Renal pelvis (tissue), 12 donors: ENCODE measurements at places on chromosomes 3 and 15. TPM values are rescaled to one million over a fixed set of nuclear protein-coding genes. Genes with fewer than 3 reads are reported as not detected.

The CPNE9 gene
- 0.10 TPM for polyA plus RNA-seq

The ADAMTSL3 gene
- polyA plus RNA-seq, result 2.4 TPM

The PEX5L gene
- polyA plus RNA-seq, result 0.52 TPM

The CCDC14 gene
- polyA plus RNA-seq, result 138 TPM

The STAB1 gene
- polyA plus RNA-seq, result 40.7 TPM

The DUOXA2 gene
- not detected for polyA plus RNA-seq

The ZDHHC23 gene
- polyA plus RNA-seq, result 9.0 TPM

The LNP1 gene
- 6.7 TPM for polyA plus RNA-seq

The CPLX3 gene
- polyA plus RNA-seq, result not detected

The STT3B gene
- 172 TPM for polyA plus RNA-seq

The CCR8 gene
- not detected for polyA plus RNA-seq

The ZBTB20 gene
- 6.3 TPM for polyA plus RNA-seq

The SACM1L gene
- polyA plus RNA-seq, result 73.7 TPM

The DUOX2 gene
- 0.07 TPM for polyA plus RNA-seq

The UBR1 gene
- polyA plus RNA-seq, result 26.4 TPM

The MAP6D1 gene
- 1.6 TPM for polyA plus RNA-seq

The NCBP2 gene
- polyA plus RNA-seq, result 86.8 TPM

The POLQ gene
- polyA plus RNA-seq, result 7.6 TPM

The VEPH1 gene
- polyA plus RNA-seq, result 46.2 TPM

The GOLGA6L4 gene
- polyA plus RNA-seq, result 10.1 TPM

The ISL2 gene
- not detected for polyA plus RNA-seq

The IL17RD gene
- 50.0 TPM for polyA plus RNA-seq

The RAB6B gene
- polyA plus RNA-seq, result 18.4 TPM

The INKA1 gene
- polyA plus RNA-seq, result 17.2 TPM

The PLA2G4E gene
- polyA plus RNA-seq, result 0.04 TPM

The TEX55 gene
- polyA plus RNA-seq, result not detected

The SHC4 gene
- 2.4 TPM for polyA plus RNA-seq

The NANOGP8 gene
- 0.69 TPM for polyA plus RNA-seq

The SERINC4 gene
- not detected for polyA plus RNA-seq

The HRG gene
- polyA plus RNA-seq, result 2.4 TPM

The NEDD4 gene
- 13.1 TPM for polyA plus RNA-seq

The PRSS50 gene
- 3.8 TPM for polyA plus RNA-seq

The EIF3J gene
- polyA plus RNA-seq, result 109 TPM

The PLXND1 gene
- polyA plus RNA-seq, result 135 TPM

The GOLGA6L6 gene
- 0.05 TPM for polyA plus RNA-seq

The SEMA6D gene
- polyA plus RNA-seq, result 31.1 TPM

The SPATA12 gene
- polyA plus RNA-seq, result not detected

The ARHGAP31 gene
- polyA plus RNA-seq, result 12.7 TPM

The CAMP gene
- polyA plus RNA-seq, result 0.62 TPM

The ZDHHC19 gene
- polyA plus RNA-seq, result 0.40 TPM

The RAD54L2 gene
- polyA plus RNA-seq, result 17.7 TPM

The GAP43 gene
- 0.60 TPM for polyA plus RNA-seq

The UROC1 gene
- 0.13 TPM for polyA plus RNA-seq

The GRK7 gene
- 0.13 TPM for polyA plus RNA-seq

The CACNA2D2 gene
- polyA plus RNA-seq, result 17.2 TPM

The SST gene
- 0.99 TPM for polyA plus RNA-seq

The RTP1 gene
- polyA plus RNA-seq, result not detected
